ENCODE measurements at places on chromosomes 4 and X. TPM values are rescaled to one million over a fixed set of nuclear protein-coding genes. Genes with fewer than 3 reads are reported as not detected.

DNA sequence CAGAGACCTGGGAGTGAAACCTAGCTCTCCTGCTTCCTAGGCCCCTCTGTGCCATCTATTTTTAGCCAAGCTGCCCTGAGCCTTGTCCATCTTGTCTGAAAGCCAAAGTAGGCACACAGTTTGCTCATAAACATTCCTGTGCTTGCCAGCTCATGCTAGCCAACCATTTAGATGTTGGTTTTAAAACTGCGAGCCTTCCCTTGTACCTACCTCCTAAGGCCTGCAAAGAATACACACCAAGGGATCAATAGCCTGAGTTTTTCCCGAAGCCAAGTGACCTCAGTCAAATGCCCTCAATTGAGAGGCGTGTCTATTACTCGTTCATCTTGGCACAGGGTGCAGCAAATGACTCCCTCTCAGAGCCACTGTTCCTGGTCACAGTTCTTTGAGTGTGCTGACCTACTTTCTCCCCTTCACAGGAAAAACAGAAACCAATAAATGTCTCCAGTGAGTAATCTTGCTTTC is 48.5 kb downstream of the ZCCHC12 start:
- no peak for DNase-seq

DNA sequence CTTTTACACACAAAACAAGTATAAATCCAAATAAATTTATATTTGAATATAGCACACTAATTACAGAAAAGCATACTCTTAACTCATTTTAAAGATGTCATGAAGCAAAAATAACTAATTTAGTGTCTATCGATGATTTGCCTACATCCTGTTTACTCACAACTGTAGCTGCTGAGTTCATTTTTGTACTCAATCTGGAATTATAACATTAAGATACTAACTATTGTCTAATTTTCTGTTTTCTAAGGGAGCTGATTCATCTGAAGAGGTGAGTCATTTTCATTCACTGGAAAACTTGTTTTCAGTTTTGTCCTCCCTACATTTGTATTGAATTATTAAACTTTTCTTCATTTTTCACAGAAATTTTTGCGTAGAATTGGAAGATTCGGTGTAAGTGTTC is 3.7 kb downstream of the STATH start:
- DNase-seq = no peak

- DNase-seq = no peak
Measured at GRCh38 chr4:168293386-168293975, 25.1 kb downstream of the DDX60 start.

DNA sequence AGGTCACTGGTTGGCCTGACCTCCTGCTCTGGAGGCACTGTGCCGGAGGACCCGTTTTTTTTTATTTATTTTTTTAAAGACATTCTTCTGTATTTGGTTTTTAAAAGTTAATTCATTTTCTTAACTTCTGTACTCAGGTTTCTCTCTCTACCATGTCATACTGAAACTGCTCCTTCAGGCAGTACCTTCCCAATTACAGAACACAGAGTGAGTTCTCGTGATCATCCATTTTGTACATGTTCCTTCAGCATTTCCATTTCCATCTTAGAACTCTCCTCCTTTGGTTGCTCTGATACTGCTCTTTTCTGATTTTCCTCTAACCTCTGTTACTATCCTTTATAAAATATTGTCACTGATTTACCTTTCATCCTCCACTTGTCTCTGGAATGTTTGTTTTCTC is 17.9 kb downstream of the UBE2K start:
- DNase-seq = no peak

DNA sequence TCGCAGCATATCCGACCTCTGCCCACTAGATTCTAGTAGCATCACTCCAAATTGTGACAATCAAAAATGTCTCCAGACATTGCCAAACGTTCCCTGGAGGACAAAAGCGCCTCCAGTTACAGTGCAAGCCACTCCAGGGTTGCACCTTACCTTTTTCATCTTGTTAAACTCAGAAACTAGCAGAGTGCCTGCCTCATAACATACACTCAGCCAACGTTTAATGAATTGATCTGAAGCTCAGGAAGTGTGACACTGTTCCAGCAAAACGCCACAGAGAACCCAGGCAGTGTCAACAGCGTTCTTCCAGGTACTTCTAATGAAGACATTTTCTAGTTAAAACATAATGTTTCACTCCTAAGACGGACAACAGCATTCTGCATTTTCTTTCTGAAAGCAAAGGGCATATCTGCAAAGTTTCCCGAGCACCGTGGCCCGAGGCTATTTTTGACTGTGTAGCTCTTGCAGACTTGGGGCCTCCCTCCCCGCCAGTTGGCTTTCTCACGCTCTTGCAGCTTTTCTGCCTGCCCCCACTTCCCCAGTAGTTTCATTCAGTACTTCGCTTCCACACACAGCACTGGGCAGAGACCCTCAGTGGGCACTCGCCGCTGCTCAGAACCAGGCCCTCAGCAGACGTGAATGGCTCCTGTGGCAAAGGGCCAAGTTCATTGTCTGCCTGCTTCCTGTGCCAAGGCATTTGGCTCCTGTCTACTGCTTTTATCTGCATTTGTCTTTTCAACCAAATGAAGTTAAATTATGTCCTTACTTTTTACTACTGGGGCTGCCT is 133.4 kb upstream of the TTC29 start:
- DNase-seq = peak; percentile 59

TRIM75 gene
- total RNA-seq = not detected

DNA sequence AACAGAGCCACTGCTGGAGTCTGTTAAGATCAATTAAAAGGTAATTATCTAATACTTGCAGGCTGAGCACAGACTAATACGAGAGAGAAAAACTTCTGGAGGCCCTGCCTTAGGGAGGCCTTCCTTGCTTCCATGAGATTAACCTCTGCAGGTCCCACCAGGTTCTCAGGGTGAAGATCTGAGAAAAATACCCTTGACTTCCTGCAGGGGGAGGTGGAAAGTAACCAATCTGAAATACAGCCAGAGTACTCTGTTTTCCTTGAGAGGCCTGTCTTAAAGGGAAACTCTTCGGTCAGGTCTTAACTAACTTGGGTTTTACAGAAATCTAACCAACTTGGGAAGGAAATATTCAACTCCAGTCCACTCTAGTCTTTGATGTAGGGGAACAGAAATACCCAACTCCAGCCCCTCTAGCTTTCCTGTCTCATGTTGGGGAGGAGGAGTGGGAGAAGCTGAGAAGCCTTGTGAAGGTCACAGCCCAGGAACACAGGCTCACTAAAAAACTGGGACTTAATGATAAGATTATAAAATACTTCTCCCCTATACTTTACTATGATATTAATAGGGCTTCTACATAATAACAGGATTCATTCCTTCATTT is 77.1 kb downstream of the TBCK start:
- peak; percentile 28 for DNase-seq

DMD gene
- total RNA-seq = 2.0 TPM

GRCh38 chr4:40055511-40055862 is 1.2 kb upstream of the N4BP2 start:
- no peak for DNase-seq

DNA sequence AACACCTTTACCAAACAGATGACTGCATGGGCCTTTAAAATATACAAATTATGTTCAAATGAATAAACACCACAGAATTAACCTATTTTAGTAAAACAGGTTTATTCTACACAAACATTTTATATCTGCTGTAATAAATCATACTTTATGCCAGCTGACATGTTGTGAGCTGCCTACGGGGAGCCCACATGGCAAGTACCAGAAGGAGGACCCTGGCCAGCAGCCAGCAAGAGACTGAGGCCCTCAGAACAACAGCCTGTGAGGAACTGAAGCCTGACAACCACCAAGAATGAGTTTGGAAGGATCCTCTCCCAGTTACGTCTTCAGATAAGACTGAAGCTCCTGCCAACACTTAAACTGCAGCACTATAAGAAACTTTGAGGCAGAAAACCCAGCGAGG is 377.0 kb downstream of the PDGFC start:
- no peak for DNase-seq

DACH2 gene
- total RNA-seq = not detected

DNA sequence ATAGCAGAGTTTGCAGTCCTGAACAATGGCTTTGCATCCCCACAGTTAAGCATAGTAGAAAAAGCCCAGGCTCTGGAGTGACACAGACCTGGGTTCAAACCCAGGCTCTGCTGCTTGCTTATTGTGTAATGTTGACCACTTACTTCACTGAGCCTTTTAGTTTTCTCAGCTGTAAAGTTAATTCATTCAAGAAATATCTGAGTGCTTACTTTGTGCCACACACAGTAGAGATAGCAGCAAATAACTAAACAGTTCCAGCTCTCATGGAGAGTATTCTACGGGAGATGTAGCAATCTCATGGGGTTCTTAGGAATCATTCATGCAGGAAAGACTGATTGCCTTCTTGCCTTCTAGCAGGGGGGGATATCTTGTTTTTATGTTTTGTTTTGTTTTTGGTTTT is 63.2 kb downstream of the SLC9A6 start:
- DNase-seq = no peak

ZMAT1 gene
- not detected for total RNA-seq

GRCh38 chr4:154507156-154507555 is 15.6 kb upstream of the DCHS2 start:
- no peak for DNase-seq

DNA sequence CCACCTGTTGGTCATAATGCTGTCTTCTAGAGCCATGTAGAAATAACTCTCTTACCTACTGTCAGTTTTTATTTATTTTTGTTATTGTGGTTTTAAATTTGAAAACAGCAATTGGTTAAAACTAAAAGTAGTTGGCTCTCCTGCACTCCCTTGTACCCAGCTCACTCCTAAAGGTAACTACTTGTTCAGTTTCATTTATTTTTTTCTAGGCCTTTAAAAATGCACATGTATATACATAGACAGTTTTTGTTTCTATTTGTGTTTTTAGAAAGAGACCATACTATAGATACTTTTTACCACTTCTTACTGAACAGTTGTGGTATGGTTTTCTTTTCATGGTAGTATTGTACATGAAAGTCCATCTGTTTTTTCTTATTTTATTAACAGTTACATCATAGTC is 16.8 kb downstream of the SMAD1 start:
- no peak for DNase-seq

GRCh38 chrX:19040373-19040772 is 56.5 kb upstream of the PHKA2 start:
- no peak for DNase-seq

RNF175 gene
- 8.0 TPM for total RNA-seq

ZFP42 gene
- total RNA-seq = 0.24 TPM

DNA sequence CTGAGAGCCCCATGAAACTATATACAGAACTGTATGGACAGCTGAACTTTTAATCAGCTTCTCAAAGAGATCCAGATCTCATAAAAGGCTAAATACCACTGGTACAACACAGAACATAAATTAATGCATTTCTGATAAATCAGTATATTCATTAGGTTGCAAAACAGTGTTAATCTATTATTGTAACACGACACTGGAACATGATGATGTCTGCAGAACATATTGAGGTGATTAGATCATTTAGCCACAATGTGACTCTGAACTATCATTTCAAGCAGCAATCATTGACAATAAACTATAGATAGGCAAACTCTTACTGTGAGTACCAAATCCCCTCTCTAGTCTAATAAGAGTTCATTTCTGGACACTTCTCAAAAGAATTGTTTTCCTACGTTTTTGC is 50.3 kb downstream of the GASK1B start:
- DNase-seq = no peak

Data from RPMI7951 (cell line).